ENCODE measurements at places on chromosomes 1 and 21. TPM values are rescaled to one million over a fixed set of nuclear protein-coding genes. Genes with fewer than 3 reads are reported as not detected.

The CAMK1G gene
- not detected for total RNA-seq

The CSF3R gene
- 0.32 TPM for total RNA-seq

The PRAMEF14 gene
- not detected for total RNA-seq

The ASCL5 gene
- total RNA-seq: 0.15 TPM

The LMX1A gene
- total RNA-seq: not detected

The CFHR4 gene
- total RNA-seq: not detected

DNA sequence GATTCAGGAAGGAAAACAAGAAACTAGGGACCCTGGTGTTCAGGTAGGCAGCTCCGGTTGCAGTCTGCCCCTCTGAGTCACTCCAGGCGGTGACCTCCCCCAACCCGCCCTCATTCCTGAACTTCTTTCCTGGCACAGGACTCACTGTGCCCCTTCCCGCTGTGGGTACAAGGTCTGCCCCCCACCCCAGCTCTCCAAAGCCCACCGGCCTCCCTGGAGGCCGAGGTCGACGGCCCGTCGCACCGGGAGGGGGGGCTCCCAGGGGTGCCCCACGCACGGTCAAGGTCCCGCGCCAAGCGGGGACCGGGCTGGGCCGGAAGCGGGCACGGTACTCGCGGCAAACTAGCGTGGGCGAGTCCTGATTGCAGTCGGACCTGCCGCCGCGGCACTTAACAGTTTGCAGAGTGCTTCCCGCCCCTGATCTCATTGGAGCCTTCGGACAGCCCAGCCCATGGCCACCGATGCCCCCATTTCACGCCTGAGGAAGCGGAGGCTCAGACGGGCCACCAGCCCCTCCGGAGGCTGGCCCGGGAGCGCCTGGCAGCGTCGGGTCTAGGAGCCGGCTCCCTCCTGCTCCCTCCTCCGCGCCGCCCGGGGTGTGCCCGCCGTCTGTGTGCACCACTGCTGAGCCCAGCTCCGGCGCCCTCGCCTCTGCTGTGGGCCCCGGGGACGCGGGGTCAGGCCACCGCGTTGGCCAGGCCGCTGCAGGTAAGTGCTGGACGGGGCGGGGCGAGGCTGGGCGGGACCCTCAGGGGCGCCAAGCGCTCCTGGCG lies at the start of gene GJB3:
Gene GJB3 (plus strand): TSS at position 144 of the 773 bp plus-strand sequence. CDS start 3,549 bp downstream, outside the sequence.
- DNase-seq: no peak

- no peak for DNase-seq
These were observed 3.4 kb downstream of the ADGRB2 start for GRCh38 chr1:31760471-31761470.

DNA sequence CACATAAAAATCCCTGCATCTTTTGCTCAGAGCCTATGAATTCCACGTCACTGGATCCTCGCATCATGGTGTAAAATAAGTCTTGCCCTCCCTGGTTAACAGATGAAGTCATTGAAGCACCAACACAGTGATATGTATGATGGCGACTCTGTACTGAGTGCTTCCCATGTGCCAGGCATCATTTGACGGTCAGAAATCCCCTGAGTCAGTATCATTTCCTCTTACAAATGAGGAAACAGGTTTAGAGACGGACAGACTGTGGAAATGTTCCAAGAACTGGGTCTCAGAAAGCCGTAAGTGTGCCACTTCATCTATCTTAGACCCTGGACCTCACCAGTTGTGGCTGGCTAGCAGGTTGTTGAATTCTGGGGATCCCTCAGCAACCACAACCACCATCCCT lies 5.1 kb upstream of the OLFML2B start:
- DNase-seq: no peak

GRCh38 chr1:101410048-101410878 lies 173.4 kb downstream of the S1PR1 start:
- no peak for DNase-seq

- DNase-seq: no peak
These were observed 159.6 kb upstream of the FGGY start for GRCh38 chr1:59137276-59137615.
